ENCODE measurements at places on chromosomes 6 and 20.

- no peak for DNase-seq
Measured at GRCh38 chr6:84442208-84442607, 214.8 kb upstream of the CEP162 start.

DNA sequence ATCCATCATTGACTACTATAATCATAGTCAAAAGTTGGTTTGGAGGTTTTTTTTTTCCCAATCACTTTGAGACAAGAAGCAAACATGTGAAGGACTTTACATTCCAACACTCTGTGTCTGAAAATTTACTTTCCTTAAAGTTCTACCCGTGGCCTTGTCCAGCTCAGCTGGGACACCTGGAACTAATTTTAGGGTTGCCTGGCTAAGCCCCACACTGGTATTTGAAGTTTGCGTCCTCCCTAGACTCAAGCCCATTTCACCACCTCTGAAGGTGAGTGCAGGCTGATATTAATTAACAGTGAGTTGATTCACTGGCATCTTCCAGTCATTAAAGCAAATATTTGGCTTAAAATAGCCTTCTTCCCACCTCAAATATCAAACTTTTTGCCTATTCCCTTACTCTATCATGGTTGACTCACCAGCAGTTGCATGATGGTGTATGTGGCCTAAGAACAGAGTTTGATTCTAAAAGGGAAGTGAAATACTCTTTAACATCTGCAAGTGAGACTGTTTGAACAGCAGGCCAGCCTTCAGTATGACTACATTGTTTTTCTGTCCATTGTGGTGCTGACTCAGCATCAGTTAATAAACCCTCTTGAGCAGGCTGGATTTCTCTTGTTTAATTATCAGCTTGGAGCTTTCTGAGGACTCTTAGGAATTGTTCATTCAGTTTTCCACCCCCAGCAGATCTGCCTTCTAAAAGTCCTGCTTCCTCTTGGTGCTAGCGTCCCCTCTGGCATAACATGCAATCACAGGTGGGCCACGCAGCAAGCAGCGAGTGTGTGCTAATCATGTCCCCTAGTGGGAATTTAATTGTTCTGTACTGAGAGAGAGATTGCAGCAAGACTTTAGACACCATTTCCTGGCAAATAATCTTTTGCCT is 1.8 kb upstream of the PRDM1 start:
- DNase-seq, result no peak

GRCh38 chr6:6826095-6826901 is 237.8 kb downstream of the LY86 start:
- no peak for DNase-seq

DNA sequence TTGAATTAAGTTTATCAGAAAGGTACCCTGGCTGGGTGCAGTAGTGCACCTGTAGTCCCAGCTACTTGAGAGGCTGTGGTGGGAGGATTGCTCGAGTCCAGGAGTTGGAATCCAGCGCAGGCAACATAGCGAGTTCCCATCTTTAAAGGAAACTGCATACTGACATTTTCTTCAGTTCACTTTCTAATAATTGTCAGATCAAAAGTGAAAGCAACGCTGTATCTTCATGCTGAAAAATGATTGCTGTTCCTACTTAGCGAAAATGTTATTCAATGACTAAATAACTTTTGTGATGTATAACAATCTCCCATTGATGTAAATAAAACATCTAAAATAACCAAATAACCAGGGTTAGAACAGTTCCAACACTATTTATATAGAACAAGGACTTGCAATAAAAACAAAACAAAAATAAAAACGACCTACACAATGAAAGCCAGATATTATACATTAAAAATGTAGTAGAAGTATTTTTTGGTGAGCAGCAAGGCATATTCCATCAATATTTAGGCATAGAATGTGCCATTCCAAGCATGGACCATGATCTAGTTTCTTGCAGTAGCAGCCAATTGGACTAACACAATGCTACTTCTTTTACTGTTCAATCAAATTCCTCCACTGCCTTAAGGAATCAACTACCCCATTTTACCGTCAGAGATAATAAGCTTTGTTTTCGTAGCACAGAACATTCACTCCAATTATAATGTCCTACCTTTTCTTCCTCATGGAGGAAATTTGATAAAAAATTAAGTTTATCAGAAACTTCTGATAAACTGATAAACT is 1.5 kb downstream of the LATS1 start:
- no peak for DNase-seq

DNA sequence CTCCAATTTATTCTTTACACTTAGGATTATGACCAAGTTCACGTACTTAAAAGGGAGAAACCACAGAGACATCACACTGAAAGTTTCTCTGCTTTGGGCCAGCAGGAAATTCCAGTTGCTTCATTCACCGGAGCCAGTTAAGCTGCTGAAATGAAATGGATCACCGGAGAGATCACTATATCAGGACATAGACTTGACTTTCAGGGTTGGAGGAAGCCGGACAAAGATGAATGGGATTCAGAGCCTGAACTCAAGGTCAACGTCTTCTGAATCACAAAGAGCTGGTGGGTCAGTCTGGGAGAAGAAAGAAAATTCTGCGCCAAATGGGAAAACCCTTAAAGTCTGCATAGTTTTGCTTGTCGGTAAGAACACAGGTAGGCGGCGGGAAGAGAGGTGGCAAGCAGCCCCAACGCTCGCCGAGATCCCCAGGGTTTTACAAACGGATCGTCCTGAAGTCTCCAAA is 81.9 kb upstream of the CCDC28A start:
- no peak for DNase-seq

- DNase-seq, result no peak
Measured at GRCh38 chr6:166031275-166031674, 136.4 kb downstream of the TBXT start.

- DNase-seq, result no peak
Measured at GRCh38 chr6:25536781-25537180, 115.2 kb upstream of the SCGN start.

DNA sequence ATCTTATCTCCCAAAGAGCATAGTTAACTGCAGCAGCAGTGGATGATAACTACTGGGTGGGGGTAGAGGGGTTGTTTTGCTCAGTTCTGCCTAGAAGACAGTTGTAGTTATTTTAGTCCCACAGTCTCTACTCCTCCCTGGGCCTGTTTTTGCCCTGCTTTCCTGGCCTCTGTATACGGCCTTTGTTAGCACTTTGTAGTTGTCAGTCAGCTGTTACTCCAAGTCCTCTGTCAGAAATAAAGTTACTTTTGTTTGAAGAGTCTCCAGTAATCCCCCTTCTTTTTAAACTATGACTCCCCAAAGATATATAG is 113.9 kb downstream of the SLC16A10 start:
- DNase-seq, result no peak

DNA sequence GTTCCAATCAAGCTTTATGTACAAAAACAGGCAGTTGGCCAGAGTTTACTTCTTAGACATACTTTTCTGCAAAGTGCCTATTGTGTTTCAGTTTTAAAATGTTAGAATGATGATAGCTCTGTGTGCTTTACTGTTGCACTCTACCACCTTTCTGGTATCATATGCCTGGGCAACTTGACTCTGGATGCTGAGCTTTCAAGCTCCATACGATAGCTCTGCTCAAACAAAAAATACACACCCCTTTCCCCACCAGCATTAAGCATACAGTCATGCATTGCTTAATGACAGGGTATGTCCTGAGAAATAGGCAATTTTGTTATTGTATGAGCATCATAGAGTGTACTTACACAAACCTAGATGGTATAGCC is 123.1 kb downstream of the RCAN2 start:
- no peak for DNase-seq

GRCh38 chr6:111559188-111560097 is 46.2 kb downstream of the TRAF3IP2 start:
- DNase-seq, result no peak

- no peak for DNase-seq
Measured at GRCh38 chr20:62815066-62815991, 1.5 kb upstream of the COL9A3 start.

GRCh38 chr6:79949233-79949632 is 1.9 kb upstream of the ELOVL4 start:
- DNase-seq, result peak; percentile 13

DNA sequence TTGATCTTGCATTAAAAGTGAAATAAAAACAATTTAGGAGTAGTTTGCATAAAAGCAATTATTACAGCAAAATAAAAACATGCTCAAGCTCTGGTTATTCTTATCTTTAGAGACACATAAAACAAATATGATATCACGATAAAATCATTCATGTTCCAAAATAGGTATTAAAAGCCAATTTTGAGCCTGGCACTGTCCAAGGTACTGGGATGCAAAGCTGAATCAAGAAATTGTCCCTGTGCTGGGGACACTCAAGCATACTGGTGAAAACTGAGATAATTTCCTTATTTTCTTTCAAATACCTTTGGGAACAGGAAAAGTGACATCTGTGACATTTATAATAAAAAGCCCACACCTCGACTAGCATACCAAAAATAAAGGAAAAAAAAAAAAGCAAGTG is 931 bp upstream of the MTCL3 start:
- no peak for DNase-seq

GRCh38 chr6:2986722-2987221 is 12.9 kb upstream of the NQO2 start:
- no peak for DNase-seq

All from stimulated activated naive CD4-positive, alpha-beta T cell (primary cell).